ENCODE measurements at places on chromosomes 1 and 21.
A peak's percentile ranks its signal among the peaks of the same experiment; 100 is the strongest.

GRCh38 chr1:192604979-192605620 is 29.5 kb downstream of the RGS1 start:
- DNase-seq = no peak

GRCh38 chr1:173477286-173478093 is at the start of gene PRDX6:
PRDX6 (plus strand) TSS chr1:173477335; CDS start chr1:173477398, 63 bp downstream.
- no peak for DNase-seq

DNA sequence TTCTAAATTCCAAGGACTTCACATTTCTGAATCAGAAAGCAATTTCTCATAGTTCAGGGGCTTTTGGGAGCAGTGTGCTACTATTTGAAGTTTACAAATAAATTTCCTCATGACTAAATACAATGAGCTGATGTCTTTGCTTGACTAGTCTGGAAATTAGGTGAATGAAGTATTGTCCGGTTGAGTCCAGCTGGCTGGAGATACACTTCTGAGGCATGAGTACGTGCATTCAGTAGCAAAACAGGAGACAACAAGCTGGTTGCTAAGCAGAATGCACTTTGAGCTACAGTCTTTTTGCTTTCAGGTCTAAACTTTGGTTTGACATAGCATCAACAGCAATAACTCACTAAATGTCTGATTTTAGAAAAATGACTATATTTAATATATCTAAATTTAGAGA is 27.1 kb downstream of the ZNHIT6 start:
- DNase-seq = no peak

DNA sequence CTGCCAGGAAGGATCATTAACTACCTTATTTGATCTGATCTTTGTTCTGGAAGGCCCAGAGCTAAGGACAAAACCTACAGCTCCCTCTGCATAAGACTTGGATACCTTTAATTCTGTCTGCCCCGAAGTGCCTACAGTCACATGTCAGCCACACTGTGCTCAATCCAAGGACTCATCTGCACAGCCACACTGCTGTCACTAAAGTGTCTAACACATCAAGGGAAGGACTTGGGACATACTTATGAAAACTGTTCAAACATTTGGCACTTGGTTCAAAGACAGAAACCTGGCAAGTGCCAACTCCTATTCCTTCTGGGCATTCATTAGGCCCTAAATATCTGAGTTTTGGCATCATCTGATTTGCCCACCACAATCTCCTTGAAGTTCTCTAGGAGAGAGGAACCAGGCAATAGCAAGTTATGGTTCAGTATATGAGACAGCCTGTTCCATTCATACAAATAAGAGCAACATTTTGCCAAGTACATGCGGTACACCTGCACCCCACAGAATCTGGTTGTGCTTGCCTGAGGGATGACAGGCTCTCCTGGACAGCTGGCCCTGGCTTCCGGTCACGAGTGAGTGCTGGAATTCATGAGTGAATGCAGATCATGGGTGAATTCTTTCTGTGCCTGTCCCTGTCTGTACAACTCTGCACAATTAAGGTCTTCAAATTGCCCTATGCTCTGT is 105.9 kb downstream of the KCNK1 start:
- no peak for DNase-seq

DNA sequence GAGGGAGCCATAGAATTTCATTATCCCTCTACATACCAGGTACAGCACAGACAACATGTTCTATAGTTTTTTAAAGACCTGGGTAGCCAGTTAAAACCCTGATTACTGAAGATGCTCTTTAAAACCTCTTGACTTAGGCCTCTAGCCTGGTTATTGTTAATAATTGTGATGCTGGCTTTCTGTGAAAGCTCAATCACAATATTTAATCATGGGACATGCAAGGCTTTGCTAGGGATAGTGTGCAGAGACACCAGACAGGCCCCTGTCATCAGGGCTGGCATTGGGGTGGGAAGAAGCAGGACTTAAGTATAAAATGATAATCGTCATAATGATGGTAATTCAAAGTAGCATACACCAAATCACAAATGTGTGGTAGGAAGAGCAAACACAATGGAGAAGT is 274.4 kb downstream of the PTBP2 start:
- DNase-seq = no peak

- DNase-seq = peak; percentile 37
Observed at GRCh38 chr1:160951443-160952128, 3.0 kb downstream of the ITLN2 start.

- DNase-seq = no peak
Observed at GRCh38 chr1:178308438-178308837, 188.3 kb downstream of the CLEC20A start.

GRCh38 chr1:81186261-81186660 is 614.5 kb upstream of the ADGRL2 start:
- DNase-seq = no peak

DNA sequence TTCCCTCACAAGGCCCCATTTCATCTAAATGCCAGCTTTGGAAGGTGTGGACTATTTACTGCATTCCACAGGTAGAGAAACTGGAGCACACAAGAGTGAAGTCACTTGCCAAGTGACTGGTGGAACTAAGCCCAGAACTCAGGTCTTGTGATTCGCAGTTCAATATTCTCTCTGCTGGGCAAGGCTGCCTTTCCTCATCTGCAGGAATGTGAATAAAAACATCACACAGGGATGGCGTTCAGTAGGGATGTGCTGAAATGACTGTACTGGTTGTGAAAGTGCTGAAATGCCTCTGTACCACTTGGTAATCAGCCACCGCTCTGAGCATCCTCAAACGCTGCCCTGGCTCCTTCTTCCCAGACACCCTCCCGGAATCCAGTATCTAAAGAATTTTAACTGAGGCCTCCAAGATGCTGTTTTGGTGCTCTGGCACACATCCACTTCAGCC is 145.6 kb downstream of the HIVEP3 start:
- no peak for DNase-seq

DNA sequence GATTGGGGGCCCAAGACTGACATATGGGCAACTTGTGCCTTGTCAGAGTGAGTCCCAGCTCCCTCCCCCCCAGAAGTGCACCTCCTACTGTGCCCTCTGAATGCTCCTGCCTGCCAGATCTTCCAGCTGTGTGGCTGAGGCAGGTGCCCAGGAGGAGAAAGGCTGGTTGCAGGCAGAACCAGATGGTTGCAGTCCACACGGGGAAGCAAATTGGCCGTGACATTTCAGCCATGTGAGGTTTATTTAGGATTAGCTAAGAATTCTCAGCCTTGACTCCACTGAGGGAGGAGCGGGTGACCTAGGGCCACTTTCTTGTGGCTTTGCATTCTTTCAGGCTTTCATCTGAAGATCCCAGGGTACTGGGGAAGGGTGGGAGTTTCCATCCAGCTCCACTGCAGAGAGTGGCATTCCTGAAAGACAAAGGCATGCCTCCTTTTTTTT is 33.8 kb downstream of the PEX14 start:
- DNase-seq = no peak

- DNase-seq = no peak
Observed at GRCh38 chr1:230459465-230459864, 33.3 kb upstream of the PGBD5 start.

DNA sequence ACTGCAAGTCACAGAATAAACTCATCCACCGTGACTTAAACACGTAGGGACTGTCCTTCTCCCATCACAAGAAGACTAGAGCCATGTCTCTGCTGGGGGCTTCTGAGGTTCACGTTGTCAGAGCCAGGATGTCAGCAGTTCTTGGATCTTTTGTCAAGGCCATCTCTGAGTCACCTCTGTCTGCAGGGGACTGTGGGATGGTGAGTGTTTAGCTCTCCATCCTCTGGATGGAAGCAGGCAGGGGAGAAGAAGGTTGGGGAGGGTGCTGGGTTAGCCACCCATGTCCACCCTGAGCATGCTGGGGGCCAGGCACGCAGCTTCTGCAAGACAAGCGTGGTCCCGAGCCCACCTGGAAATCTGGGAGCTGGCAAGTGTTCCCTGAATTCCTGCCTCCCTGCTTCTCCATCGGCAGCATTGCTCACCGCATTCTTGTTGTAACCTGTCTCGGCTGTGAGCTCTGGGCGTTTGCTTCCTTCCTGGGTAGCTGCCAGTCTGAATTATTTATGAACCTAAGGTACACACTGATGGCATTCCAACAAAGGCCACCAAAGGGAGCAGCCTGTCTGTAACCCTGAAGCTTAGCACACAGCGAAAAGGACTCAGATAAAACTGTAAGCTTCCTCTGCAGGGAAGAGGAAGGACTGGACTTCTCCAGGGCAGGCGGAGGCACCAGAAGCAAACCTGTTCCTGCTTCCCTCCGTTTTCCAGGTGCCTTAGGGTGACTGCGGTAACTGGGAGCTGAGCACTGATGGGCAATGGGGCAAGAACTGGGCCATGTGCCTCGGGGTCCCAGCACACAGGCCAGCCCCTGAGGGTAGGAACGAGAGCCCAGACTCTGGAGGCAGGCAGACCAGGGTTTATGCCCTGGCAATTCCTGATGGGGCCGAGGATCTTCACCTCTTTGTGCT is 88.6 kb downstream of the RIPK4 start:
- DNase-seq = no peak

DNA sequence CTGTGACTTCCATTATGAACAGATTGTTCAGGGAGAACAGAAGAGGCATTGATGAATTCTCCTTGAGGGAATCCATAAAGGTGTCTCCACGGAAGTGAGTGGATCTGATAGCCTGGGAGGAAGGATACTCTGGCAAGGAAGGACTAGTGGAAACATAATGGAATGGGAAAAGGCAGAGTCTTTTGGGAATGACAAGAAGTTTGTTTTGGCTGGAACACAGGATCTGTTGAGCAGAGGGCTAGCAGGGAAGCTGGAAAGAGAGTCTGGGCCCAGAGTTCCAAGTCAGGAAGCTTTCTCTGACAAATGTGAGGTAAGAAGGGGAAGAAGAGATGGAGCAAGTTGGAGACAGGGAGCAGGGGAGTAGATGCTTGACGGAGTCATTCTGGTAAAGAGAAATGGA is 8.1 kb downstream of the ADAMTS5 start:
- DNase-seq = no peak

GRCh38 chr1:44721485-44722361 is 9.2 kb downstream of the RNU5D-1 start:
- no peak for DNase-seq

DNA sequence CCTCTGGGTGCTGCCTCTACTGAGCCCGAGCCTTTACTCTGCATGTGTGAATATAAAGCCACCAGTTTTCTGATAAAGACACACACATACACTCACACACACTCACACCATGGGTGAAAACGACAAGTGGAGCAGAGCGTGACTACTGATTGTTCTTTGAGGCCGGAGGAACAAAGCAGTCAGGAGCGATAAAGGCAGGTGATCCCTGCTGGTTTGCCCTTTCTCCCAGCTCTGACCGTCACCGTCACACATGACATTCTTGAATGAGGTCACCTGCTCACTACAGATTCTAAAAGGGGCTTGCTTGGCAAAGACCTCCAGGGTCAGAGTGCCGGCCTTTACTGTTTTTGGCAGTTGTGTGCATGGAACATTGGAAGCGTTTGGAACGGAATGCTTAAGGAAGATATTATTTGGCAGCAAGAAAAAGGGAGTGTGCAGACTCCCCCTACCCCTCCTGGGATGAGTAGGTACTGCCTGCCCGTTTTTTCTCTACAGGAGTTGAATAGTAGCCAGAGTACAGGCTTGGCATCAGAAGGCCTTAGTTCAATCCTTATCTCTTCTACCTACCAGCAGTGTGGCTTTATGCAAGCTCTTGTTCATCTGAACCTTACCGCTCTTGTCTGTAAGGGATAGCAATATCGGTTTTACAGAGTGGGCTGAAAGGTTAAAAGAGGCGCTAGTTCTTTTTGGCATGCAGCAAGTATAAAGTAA is 79.7 kb downstream of the PBX1 start:
- DNase-seq = no peak
